ENCODE measurements at places on chromosomes 3 and 15. TPM values are rescaled to one million over a fixed set of nuclear protein-coding genes. Genes with fewer than 3 reads are reported as not detected.

TRPM1 gene
- total RNA-seq = not detected

DNA sequence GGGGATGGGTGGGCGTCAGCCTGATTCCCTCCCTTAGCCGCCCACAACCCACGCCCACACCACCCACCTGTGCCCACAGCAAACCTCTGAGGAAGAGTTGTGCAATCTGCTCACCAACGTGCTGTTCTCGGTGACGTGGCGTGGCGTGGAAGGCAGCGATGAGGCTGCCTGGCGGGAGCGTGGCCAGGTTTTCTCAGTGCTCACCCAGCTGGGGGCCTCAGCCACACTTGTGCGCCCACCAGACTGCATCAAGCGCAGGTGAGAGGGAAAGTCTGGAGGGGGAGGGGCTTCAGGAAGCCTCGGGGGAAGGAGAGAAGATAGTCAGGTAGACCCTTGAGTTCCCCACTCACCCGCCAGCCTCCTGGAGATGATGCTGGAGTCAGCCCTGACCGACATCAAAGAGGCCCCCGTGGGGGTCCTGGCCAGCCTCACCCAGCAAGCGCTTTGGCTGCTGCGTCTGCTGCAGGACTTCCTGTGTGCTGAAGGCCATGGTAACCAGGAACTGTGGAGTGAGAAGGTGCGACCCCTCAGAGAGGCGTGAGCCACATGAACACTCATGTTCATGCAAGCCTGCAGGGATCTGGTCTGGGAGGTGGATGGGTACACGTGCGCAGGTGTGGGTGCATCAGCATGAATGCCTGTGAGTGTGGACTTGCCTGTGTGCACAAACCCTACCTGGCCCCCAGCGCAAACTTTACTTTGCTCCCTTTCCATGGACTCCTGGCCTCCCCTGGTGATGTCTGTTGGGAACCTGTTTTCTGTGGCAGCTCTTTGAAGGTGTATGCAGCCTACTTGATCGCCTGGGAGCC lies 21.7 kb downstream of the NBEAL2 start:
- no peaks in the 10 kb centered on the region for H3K4me1 ChIP-seq
- no peak overlapping the region for H3K27ac ChIP-seq
- DNase-seq = no peak
- no peaks in the 10 kb centered on the region for H3K27me3 ChIP-seq
- H3K36me3 ChIP-seq = peaks cover 11% of the 10 kb centered on the region

GRCh38 chr3:72494626-72495025 lies 353.6 kb downstream of the SHQ1 start:
- no peak overlapping the region for H3K27ac ChIP-seq
- H3K4me1 ChIP-seq = peaks cover 3% of the 10 kb centered on the region
- DNase-seq = no peak
- no peak overlapping the region for H3K4me3 ChIP-seq
- no peaks in the 10 kb centered on the region for H3K36me3 ChIP-seq

GRCh38 chr3:128503164-128503651 lies 10.2 kb upstream of the GATA2 start:
- peaks cover 27% of the 10 kb centered on the region for H3K27me3 ChIP-seq
- DNase-seq = no peak
- no peaks in the 10 kb centered on the region for H3K4me1 ChIP-seq
- H3K4me3 ChIP-seq = no peak overlapping the region

PLAAT1 gene
- 0.66 TPM for total RNA-seq

STARD5 gene
- total RNA-seq = 3.2 TPM

DNA sequence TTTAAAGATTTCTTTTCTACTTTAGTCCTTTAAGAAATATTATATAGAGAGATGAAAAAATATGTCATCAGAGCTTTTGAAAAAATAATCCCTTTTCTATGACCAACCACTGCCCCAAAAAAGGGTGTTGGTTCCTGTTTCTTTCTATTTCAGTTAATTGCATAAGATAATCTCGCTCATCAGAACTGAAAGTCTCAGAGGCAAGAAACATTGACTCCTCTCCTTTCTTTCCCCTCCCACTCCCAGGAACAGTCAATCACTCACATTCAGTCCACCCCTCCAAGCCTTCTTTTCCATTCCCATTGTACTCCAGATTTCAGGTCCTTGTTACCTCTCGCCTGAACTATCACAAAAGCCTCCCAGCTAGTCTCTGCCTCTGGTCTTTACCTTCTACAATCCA lies 153.7 kb upstream of the ABI3BP start:
- H3K4me3 ChIP-seq = no peak overlapping the region
- H3K27ac ChIP-seq = no peak overlapping the region
- no peak for DNase-seq
- no peaks in the 10 kb centered on the region for H3K4me1 ChIP-seq

- no peak overlapping the region for H3K4me3 ChIP-seq
- no peak for DNase-seq
- H3K36me3 ChIP-seq = no peaks in the 10 kb centered on the region
Observed at GRCh38 chr3:13234666-13235065, 161.4 kb upstream of the IQSEC1 start.

DNA sequence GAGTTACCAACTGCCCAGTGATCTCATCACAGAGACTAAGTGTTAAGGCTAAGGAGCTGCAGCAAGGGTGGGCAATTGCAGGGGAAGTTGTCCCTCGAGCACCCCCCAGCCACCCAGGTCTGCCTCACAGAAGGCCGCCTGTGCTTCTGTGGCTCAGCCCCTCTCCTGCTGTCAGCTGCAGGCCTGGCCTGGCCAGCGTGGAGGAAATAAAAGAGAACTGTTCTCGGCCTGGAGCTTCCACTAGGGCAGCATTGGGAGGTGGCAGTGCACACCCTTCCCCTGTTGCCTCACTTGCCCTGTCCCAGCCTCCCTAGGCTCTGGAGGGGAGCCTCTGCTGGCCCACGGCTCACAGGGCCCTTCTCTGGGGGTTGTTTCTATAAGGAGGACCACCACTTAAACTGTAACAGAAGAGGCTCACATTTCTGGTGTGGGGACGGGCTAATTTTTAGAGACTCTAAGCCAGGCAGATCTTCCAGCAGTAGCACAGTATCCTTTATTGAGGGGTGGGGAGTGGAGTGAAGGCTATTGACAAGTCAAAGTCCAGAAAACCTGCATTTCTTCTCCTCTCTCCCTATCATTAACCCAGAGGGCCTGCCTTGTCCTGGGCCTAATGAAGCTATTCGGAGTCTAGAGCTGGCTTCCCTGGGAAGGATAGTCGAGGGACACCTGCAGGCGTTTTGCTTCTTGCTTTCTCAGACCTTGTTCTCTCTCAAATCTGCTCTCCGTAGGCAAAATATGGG lies 75.6 kb upstream of the ADPGK start:
- no peaks in the 10 kb centered on the region for H3K27me3 ChIP-seq
- no peaks in the 10 kb centered on the region for H3K36me3 ChIP-seq
- DNase-seq = no peak

CYP8B1 gene
- total RNA-seq = not detected

CFAP100 gene
- not detected for total RNA-seq

TTLL13 gene
- 0.15 TPM for total RNA-seq

DNA sequence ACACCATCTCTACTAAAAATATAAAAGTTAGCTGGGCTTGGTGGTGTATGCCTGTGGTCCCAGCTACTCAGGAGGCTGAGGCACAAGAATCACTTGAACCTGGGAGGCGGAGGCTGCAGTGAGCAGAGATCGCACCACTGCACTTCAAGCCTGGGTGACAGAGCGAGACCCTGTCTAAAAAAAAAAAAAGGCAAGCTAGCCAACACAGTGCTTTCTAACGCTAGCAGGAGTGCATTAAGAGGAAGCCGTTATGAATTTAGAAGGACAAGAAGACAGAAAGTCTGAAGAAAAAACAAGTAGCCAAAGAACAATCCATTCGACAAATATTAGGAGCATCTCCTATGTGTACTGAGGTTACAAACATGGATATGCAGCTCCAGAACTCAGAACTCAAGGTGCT lies 28.6 kb downstream of the BHLHE40 start:
- H3K27me3 ChIP-seq = no peaks in the 10 kb centered on the region
- DNase-seq = no peak
- no peaks in the 10 kb centered on the region for H3K36me3 ChIP-seq
- no peaks in the 10 kb centered on the region for H3K4me1 ChIP-seq

GRCh38 chr15:60004009-60004845 lies at the start of gene FOXB1:
TSS of gene FOXB1 (plus strand) at chr15:60004311. CDS start at chr15:60004964, 653 bp downstream.
- no peak within 1 kb of the TSS for H3K27ac ChIP-seq
- no peaks in the 10 kb centered on the region for H3K4me1 ChIP-seq
- peaks cover 100% of the 10 kb centered on the region for H3K27me3 ChIP-seq
- peak within 1 kb of the TSS; percentile 42 for H3K4me3 ChIP-seq

GRCh38 chr3:6781092-6781491 lies 79.8 kb upstream of the GRM7 start:
- H3K27ac ChIP-seq = no peak overlapping the region
- no peak overlapping the region for H3K4me3 ChIP-seq
- DNase-seq = no peak
- no peaks in the 10 kb centered on the region for H3K27me3 ChIP-seq

- H3K27ac ChIP-seq = no peak overlapping the region
- H3K4me1 ChIP-seq = no peaks in the 10 kb centered on the region
- H3K4me3 ChIP-seq = no peak overlapping the region
- no peaks in the 10 kb centered on the region for H3K36me3 ChIP-seq
Observed at GRCh38 chr3:41881233-41881821, 80.6 kb downstream of the ULK4 start.

DNA sequence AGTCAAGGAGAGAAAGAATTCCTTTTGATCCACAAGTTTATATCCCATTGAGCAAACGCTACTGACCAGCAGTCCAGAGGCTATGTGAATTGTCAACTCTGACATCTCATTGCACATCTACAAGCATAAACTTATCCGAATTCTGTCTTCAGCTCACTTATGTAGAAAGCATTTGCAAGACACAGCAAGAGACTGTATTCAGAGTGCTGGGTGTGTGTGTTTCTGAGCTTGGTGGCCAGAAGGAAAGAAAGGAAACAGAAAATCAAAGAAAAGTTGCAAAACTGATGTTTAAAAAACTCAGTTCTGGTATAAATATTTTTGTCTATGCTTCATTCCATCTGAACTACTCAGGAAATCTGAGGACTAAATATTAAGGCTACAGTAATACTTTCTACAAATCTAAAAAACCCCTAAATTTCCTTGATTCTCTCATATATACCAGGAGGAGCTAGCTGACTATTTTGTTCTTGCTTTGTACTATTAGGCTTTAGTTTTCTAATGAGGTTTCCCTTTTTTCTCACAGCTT lies 45.5 kb downstream of the LSAMP start:
- no peaks in the 10 kb centered on the region for H3K4me1 ChIP-seq
- H3K36me3 ChIP-seq = no peaks in the 10 kb centered on the region
- no peak overlapping the region for H3K4me3 ChIP-seq
- DNase-seq = no peak
- H3K27ac ChIP-seq = no peak overlapping the region

- H3K27ac ChIP-seq = no peak overlapping the region
- H3K27me3 ChIP-seq = no peaks in the 10 kb centered on the region
- no peak overlapping the region for H3K4me3 ChIP-seq
- H3K36me3 ChIP-seq = no peaks in the 10 kb centered on the region
- no peak for DNase-seq
Observed at GRCh38 chr15:35379972-35380371, 166.0 kb downstream of the DPH6 start.

DNA sequence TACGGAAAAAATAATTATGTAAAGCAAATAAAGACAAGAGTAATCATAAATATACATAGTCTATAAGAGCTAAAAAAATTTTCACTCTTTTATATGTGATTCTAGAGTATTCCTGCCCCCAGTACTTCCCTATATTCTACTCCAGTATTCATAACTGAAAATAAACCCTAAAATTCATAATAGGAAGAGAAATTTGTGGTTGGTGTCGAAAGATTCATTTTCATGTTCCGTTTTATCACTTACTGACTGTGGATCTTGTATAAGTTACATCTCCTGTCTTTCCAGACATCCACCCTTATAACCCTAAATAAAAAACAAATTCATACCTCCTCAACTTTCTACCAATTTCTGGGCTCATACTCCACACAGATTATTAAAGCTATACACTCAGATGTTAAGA lies 16.0 kb upstream of the MBNL1 start:
- H3K27ac ChIP-seq = no peak overlapping the region
- H3K36me3 ChIP-seq = no peaks in the 10 kb centered on the region
- DNase-seq = no peak
- H3K4me3 ChIP-seq = no peak overlapping the region

GRCh38 chr15:31843426-31844055 lies 186.8 kb upstream of the CHRNA7 start:
- H3K4me1 ChIP-seq = no peaks in the 10 kb centered on the region
- no peaks in the 10 kb centered on the region for H3K27me3 ChIP-seq
- H3K4me3 ChIP-seq = no peak overlapping the region
- no peak overlapping the region for H3K27ac ChIP-seq
- DNase-seq = no peak
- H3K36me3 ChIP-seq = no peaks in the 10 kb centered on the region

- no peaks in the 10 kb centered on the region for H3K27me3 ChIP-seq
- no peak overlapping the region for H3K27ac ChIP-seq
- no peak for DNase-seq
- H3K36me3 ChIP-seq = no peaks in the 10 kb centered on the region
Observed at GRCh38 chr3:21185816-21186314, 565.1 kb downstream of the ZNF385D start.

GRCh38 chr3:126490619-126491018 lies 14.9 kb upstream of the ZXDC start:
- no peak for DNase-seq
- no peaks in the 10 kb centered on the region for H3K36me3 ChIP-seq
- H3K27me3 ChIP-seq = no peaks in the 10 kb centered on the region
- no peak overlapping the region for H3K4me3 ChIP-seq
- H3K27ac ChIP-seq = peak overlapping the region; percentile 50

SNTN gene
- total RNA-seq = not detected

GRCh38 chr3:126415661-126416591 lies 21.2 kb downstream of the CFAP100 start:
- no peaks in the 10 kb centered on the region for H3K27me3 ChIP-seq
- H3K27ac ChIP-seq = no peak overlapping the region
- no peak for DNase-seq
- H3K36me3 ChIP-seq = no peaks in the 10 kb centered on the region
- no peaks in the 10 kb centered on the region for H3K4me1 ChIP-seq

TRA2B gene
- 163 TPM for total RNA-seq

GRCh38 chr3:30894521-30895251 lies at the start of gene GADL1:
TSS of gene GADL1 (minus strand) at chr3:30894661. CDS start at chr3:30894614, 47 bp downstream.
- H3K36me3 ChIP-seq = no peaks in the 10 kb centered on the region
- DNase-seq = no peak
- peaks cover 19% of the 10 kb centered on the region for H3K27me3 ChIP-seq
- no peak within 1 kb of the TSS for H3K27ac ChIP-seq

GCNT3 gene
- total RNA-seq = not detected

CCR1 gene
- total RNA-seq = 4.3 TPM

DNA sequence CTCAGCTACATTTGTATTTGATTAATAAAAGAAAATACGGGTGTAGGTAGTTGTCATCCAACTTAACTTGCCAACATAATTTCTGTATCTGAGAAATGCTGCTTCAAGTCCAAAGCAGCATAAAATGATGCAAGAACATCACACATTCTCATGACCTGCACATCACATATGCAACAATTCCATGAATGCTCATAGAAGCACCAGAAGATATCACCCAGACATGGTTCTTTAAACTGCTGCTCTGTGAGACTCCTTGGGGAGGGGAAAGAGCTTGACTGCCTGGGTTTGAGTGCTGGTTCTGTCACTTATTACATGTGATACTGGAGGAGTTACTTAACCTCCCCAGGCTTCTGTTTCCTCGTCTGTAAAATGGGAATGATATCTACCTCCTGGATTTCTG lies 39.4 kb downstream of the CHST14 start:
- no peak overlapping the region for H3K27ac ChIP-seq
- peaks cover 3% of the 10 kb centered on the region for H3K4me1 ChIP-seq
- no peak for DNase-seq
- H3K4me3 ChIP-seq = no peak overlapping the region

PIGZ gene
- total RNA-seq = 12.0 TPM

- H3K4me1 ChIP-seq = no peaks in the 10 kb centered on the region
- H3K4me3 ChIP-seq = no peak overlapping the region
- no peak for DNase-seq
- no peaks in the 10 kb centered on the region for H3K36me3 ChIP-seq
Observed at GRCh38 chr3:1139071-1139470, 46.2 kb downstream of the CNTN6 start.

CCDC9B gene
- 14.1 TPM for total RNA-seq

PPM1L gene
- total RNA-seq = 136 TPM

Data from breast epithelium (tissue), 4 donors.